Metanephros (tissue), 2 donors: ENCODE measurements at places on chromosomes 11 and 22. TPM values are rescaled to one million over a fixed set of nuclear protein-coding genes. Genes with fewer than 3 reads are reported as not detected.

SMC1B gene
- not detected for total RNA-seq

TMPRSS5 gene
- total RNA-seq: 1.5 TPM

SAA1 gene
- not detected for total RNA-seq

OR52M1 gene
- total RNA-seq: not detected

LIF gene
- 2.7 TPM for total RNA-seq

PCF11 gene
- total RNA-seq: 51.5 TPM

SMIM35 gene
- not detected for total RNA-seq

SPI1 gene
- 19.0 TPM for total RNA-seq

GPR83 gene
- 0.41 TPM for total RNA-seq

SLC43A1 gene
- total RNA-seq: 18.0 TPM

OR8A1 gene
- total RNA-seq: not detected

TREH gene
- 2.0 TPM for total RNA-seq

RBM4B gene
- total RNA-seq: 40.8 TPM

TCN2 gene
- total RNA-seq: 39.7 TPM

GRM5 gene
- 1.2 TPM for total RNA-seq

OOSP4A gene
- not detected for total RNA-seq

MMP13 gene
- not detected for total RNA-seq

CRYBA4 gene
- total RNA-seq: not detected

PACSIN2 gene
- 40.3 TPM for total RNA-seq

FXYD6 gene
- 54.7 TPM for total RNA-seq

NPTXR gene
- total RNA-seq: 6.9 TPM

B4GALNT4 gene
- 53.1 TPM for total RNA-seq

MN1 gene
- total RNA-seq: 11.3 TPM
